ENCODE measurements at places on chromosomes 7 and 10. TPM values are rescaled to one million over a fixed set of nuclear protein-coding genes. Genes with fewer than 3 reads are reported as not detected.

The VAX1 gene
- total RNA-seq = 0.58 TPM

The RSPH10B2 gene
- 1.1 TPM for total RNA-seq

The CACNB2 gene
- 4.9 TPM for total RNA-seq

The VPS37D gene
- total RNA-seq = 12.9 TPM

The PVRIG gene
- total RNA-seq = not detected

The SLC13A1 gene
- total RNA-seq = 0.07 TPM

The CTTNBP2 gene
- 36.9 TPM for total RNA-seq

The SLC29A4 gene
- 79.6 TPM for total RNA-seq

- DNase-seq = no peak
These were observed 96.1 kb upstream of the BMPER start for GRCh38 chr7:33809228-33809627.

DNA sequence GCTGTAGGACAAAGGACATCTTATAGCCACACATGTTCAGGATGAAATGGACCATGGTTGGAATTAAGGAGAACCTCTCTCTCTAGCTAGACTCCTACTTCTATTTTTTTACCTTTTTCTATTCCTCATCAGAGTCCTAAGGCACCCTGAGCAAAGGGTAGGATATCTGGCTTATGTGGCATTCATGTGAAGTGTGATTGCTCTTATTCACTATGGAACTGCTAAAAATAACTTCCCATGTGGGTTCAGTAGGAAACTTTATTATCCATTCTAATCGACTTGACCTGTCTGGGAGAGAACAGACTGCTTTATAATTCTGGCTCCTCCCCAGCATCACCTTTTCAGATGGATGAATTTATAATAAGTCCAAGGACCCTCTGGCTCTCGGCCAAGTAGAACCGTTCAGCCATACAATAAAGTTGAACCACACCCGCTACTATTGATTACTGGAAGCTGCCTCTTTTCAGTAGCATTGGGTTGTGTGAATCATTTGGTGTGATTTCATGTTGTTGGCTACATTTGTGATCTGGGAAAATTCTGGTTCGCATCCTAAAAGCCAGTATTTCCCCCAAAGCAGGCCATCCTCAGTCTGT lies 117.5 kb downstream of the NRF1 start:
- no peak for DNase-seq

DNA sequence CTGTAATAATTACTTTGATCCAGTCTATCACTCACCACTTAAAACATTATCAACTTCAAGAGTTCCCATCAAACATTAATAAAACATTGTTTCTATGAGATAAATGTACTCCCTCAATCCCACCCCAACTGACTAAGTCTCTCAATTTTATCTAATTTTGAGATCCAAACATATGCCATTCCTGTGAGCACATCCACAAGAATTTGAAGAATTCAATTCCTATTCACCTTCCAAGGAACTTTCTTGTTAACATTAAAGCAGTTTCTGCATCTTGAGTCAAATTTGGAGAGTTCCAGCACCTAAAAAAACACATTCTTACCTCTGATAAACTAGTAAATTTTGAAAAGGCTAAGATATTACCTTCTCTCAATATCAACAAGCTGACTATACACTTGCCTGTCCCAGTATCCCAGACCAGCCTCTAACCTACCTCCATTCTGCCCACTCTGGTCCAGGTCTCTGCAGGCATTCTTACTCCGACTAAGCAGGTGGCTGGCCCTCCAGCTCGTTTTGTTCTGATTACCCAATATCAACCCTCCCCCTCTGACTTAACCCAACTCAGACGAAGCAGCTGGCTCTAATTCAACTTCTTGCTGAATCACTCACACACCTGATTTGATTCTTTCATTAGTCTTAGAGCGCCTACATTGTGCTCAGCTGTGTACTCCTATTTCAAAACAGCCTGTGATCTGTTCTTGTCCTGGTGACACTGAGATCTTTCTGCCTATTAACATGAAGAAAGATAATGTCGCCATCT lies 275.2 kb downstream of the IPMK start:
- no peak for DNase-seq

DNA sequence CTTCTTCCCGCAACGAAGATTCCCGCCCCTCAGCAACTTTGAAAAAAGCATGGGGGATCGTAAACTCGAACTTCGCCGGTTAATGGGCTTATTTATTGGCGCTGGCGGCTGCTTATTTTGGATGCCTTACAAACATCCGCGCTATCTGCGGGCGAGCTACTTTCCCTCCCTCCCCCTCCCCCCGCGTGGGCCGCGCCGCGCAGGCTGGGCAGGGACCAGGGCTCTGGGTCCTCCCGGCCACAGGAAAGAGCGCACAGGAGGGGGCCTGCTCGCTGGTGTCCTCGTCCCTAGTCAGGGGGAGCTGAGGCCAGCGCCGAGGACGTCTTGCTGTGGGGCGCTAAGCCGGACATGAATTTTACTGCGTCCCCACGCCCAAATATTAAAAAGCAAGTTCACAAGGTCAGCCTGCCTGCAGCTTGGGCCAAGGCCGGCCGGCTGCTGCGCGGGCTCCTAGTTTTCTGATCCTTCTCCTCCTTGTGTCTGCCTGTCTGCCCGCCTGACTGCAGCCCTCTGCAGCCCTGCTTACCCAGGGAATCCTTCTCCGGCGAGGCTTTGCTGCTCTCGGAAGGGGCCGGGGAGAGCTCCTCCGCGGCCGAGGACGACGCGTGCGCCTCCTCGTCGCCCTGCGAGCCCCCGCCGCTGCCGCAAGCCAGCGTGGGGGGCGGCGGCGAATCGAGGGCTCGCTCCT lies 1.2 kb downstream of the HOXA10 start:
- DNase-seq = no peak

DNA sequence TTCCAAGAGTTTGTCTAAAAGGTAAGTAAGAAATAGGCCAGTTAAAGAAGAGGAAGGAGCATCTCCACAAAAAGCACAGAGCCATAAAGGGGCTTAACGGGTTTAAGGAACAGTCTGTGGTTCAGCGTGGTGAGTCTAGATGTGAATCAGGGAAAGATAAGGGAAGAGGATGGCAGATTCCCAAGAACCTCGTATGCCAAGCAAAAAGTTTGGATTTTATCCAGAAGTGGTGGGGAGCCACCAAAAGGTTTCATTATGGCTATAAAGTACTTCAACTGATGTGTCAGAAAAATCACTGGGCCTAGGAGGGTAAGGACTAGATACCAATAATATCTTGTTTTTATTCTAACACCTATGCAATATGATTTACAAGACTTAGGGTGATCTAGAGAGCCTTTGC lies 161.9 kb upstream of the PTER start:
- no peak for DNase-seq

DNA sequence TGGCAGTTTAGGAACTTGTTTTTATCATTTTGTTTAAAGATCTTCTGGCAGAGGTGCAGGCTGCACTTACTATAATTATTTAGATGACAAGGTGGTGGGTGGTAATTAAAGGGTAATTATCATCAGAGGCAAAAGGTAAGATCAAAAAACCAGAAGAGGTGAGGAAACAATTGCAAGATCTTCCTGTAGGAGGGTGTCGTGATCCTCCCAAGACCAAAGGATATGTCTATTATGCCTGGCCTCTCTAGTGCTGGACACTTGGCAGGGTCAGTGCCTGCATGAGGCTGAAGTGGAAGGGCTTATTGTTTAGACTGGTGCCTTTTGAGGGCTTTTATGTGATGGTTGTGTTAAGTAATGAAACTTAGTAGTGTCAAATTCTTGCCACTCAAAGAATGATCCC lies 1.8 kb upstream of the WAPL start:
- DNase-seq = no peak

GRCh38 chr7:34165927-34166550 lies 260.7 kb downstream of the BMPER start:
- DNase-seq = no peak

- DNase-seq = no peak
These were observed 99.1 kb downstream of the ZNF680 start for GRCh38 chr7:64463636-64464375.

DNA sequence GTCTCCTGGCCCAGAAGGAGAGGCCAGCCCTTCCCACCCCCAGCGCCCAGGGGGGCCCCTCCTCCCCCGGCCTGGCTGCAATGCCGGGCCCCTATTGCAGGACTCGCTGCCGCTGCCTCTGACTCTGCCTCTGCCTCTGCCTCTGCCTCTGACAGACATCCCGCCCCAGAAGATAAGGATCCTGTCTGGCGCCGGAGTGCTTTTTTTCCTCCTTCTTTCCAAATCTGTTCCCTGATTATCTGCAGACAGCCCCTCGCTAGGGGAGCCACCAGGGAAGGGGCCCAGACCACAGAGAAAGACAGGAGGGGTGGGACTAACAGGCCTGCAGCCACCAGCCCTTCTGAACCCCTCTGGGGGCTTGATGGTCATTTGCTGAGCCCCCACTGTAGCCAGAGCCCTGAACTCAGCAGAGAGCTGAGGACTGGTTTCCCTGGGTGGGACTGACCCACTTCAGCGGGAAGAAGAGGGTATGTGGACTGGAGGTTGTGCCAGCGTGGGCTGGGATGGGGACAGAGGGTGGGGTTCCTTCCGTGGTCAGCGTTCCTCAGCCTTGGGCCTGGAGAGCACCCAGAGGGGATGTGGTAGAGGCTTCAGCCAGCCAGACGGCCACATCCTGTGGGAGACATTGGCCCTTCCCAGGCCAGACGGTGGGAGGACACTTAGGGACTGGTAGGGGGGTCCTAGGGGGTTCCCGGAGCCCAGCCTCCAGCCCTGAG lies 22.8 kb downstream of the UNC5B start:
- DNase-seq = no peak

- peak; percentile 25 for DNase-seq
These were observed 37.3 kb downstream of the ADRA2A start for GRCh38 chr10:111113961-111114757.

DNA sequence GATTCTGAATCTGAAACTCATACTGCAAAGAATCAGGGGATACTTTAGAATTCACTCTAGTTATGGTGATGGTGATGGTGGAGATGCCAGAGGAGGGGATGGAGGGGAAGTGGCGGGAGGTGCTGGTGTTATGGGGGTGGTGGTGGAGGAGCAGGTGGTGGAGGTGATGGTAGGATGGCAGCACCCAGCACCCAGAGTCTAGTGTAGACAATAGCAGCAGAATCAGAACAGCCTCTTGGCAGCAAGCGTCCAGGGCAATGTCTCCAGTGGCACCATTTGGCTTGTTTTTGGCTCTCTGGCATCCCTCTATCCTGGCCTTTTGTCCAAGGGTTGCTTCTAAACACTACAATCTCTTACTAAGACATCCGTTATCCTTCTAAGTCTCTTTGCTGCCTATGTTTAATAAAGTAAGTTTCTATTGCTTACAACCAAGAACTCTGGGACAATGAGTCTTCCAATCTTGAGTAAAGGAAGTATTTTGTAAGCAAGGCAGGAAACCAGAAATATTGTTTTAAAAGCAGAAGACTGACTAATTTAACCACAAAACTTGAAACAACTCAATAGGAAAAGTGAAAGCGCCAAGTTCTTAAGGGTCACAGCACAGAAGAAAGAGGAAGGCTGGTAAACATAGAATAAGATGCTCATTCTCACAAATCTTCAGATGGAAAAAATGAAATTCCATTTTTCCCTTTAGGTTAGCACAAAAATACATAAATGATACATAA lies 42.4 kb upstream of the GDF10 start:
- no peak for DNase-seq

GRCh38 chr10:132829403-132829802 lies 43.5 kb upstream of the NKX6-2 start:
- no peak for DNase-seq

GRCh38 chr7:139588632-139589031 lies 65.1 kb downstream of the CLEC2L start:
- no peak for DNase-seq

- no peak for DNase-seq
These were observed 194.9 kb upstream of the MGMT start for GRCh38 chr10:129272176-129272575.

GRCh38 chr7:152677808-152678670 lies 2.1 kb upstream of the XRCC2 start:
- DNase-seq = no peak

DNA sequence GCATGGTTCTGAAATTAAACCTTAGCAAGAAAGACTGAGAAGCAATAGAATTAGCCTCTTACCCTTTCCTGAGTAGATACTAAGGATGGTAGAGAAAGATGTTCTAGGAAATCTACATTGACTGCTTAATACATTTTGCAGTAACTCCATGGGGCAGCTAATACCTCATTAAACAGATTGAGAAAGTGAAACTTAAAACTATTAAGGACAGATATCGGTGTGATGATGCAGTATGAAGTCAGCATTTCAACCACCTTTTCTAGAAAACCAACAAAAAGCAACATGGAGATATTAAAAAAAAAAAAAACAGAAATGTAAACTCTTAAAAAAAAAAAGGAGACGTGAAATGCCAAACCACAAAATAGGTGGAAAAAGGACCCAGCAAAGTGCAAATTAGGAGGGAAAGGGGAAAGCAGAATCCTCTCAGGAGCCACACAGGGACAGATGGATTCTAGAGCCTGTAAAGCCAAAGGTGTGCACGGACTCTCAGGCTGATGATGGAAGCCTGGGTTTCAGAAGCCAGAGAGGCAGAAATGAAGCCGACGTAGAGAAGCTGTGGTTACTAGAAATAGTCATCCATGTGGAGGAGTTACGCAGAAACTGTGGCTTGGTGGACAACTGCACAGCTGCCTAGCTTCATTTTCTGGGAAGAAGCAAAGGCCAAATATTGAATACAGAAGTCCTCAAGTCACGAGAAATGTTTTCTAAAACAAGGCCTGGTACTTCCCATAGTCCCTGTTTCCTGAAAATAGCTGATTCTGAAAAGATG lies 38.1 kb upstream of the GPR141 start:
- no peak for DNase-seq

DNA sequence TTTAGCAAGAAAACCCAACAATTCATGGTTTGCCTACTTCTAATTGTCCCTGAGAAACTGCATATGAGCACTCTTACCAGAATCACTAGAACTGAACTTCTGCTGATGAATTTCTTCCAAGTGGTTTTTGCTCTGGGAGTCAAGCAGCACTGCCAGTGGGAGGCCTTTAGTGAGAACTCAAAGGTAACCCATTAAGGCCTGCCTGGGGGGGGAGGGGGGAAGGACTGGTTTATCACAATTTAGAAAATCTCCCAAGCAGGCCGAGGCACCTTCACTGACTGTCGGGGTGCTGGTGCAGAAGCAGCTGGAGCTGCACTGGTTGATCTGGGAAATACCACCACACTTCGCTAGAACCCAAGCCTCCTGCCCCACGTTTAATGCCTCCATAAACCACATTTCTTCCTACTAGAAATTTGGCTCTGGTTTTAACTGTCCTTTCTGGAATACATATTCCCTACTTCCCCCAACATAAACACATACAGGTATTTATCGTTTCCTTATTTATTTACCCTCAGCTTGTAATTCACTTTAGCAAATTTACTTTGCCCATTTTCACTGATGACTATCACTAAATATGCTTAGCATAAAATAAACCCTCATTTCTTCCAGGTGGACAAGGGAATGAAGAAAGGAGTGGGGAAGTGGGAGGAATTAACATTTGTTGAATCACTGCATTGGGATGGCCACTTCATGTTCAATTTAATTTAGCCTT lies 14.2 kb downstream of the ANK3 start:
- DNase-seq = no peak

GRCh38 chr7:27389496-27389895 lies 146.9 kb downstream of the EVX1 start:
- no peak for DNase-seq

DNA sequence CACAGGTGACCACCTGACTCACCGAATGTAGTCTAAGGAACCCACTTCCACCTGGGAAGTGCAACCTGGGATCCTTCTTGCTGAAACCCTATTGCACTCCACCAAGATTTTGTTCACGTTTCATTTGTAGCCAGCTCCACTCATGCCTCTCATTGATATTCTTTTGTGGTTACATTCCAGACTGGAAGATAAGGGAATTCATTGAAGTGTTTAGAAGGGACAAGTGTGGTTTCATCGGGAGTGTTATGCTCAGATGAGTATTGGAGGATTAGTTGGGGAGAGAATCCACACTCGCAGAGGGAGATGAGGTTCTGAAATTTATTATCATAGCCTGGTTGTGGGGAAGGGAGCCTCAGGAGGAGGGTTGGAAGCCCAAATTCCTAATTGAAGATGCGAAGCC lies 320.4 kb downstream of the KCNMA1 start:
- no peak for DNase-seq
